ENCODE measurements at places on chromosomes 7 and 10.

- no peak for DNase-seq
Observed at GRCh38 chr10:129531969-129532660, 65.1 kb downstream of the MGMT start.

GRCh38 chr7:154881526-154881925 lies 121.4 kb downstream of the PAXIP1 start:
- no peak for DNase-seq

DNA sequence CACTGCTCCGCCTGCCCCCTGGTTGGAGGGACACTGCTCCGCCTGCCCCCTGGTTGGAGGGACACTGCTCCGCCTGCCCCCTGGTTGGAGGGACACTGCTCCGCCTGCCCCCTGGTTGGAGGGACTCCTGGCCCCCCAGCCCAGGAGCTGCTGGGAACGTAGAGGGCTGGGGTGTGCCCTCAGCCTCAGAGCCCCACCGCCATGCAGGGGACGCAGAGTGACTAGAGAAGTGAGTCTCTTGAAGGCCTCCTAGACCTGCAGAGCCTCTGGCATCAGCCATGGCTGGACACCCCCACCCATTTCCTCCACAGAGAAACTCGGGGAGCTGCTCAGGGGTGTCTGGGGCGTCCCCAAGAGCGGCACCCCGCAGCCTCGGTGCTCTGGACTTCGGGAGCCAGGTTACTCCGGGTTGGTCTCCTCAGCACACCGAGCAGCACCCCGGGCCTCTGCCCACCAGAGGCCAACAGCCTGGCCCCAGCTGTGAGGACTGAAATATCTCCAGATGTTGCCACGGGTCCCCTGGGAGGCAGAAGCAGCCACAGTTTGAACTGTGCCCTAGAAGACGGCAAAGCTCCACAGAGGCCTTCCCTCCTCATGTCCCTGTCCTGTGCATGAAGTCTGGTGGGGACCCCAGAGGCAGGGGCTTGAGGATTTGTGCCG lies 191.9 kb downstream of the ELFN1 start:
- DNase-seq = no peak

DNA sequence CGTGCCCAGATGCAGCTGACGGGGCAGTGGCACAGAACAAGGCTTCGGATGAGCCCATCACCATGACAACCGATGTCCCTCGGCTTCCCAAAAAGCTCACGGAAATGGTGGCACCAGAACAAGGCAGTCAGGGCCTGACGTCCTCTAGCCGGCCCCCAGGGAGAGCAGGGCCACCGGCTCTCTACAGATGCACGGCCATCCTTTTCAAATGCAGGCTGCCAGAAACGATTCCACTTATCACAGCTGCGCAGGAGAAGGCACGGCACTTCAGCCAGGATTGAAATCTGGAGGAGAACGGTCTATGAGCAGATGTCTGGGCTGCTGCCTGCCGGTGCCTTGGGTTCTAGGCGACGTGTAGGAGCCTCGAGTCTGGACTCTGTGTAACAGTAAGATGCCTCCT lies 223.8 kb downstream of the ZMYND11 start:
- no peak for DNase-seq

GRCh38 chr10:86782701-86783418 lies 26.4 kb downstream of the BMPR1A start:
- DNase-seq = no peak

- no peak for DNase-seq
Observed at GRCh38 chr10:46068117-46068516, 22.0 kb upstream of the MSMB start.

GRCh38 chr10:31705136-31705535 lies 223.5 kb downstream of the ARHGAP12 start:
- no peak for DNase-seq

DNA sequence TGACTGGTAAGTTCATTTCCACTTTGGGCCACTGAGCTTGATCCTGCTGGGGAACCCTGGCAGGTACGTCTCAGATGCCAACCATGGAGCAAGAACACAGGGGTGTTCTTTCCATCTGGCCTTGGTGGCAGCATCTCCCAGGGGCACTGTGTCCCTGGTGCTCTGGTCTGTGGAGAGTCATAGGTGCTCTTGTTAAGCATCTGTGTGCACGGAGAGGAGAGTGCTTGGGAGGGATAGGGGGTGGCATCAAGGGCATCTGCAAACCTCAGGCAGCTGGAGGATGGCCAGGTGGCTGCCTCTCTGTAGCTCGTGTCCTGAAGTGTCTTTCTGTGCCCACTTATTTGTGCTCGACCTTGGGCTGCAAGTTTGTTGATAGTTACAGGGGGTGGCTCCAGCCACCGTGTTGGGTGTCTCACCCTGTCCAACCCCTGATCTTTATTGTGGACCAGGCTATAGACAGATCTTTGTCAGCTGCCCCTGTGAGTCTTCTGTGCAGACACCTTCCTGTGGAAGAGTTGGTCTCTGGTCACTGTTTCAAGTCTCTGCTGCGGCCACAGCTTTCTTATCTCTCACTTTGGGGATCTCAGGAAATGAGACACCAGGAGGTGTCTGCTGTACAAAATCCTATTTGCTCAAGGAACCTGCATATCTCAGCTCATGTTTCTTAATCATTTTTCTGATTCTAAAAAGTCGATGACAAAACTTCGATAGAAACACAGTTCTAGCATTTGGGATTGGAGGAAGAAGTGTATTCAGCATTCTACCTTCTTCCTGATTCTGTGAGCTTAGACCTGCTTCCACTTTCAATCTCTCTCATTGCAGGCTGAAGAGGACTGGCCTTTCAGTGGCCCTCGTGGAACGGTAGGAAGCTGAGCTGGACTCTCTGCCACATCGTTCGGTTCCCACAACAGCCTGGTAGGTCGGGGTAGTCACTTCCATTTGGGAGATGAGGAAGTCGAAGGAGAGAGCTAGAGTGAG lies 17.2 kb upstream of the GIMAP8 start:
- DNase-seq = no peak

DNA sequence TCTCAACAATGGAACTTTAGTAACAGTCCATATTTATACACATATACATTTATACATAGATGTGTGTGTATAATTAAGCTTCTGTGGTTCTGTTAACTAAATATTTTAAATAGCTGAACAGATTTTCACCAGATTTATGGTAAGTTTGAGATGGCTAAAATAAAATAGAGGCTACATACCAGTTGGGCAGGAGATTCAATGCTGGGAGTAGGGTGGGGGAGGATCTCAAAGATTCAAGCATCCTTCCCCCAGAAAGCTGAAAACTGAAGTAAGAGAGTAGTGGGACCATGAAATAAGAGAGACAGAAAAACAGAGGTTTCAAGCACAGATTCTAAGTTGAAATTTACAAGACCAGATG lies 14.0 kb downstream of the LRRC17 start:
- no peak for DNase-seq

GRCh38 chr7:7272294-7272693 lies 90.0 kb downstream of the C1GALT1 start:
- DNase-seq = no peak

DNA sequence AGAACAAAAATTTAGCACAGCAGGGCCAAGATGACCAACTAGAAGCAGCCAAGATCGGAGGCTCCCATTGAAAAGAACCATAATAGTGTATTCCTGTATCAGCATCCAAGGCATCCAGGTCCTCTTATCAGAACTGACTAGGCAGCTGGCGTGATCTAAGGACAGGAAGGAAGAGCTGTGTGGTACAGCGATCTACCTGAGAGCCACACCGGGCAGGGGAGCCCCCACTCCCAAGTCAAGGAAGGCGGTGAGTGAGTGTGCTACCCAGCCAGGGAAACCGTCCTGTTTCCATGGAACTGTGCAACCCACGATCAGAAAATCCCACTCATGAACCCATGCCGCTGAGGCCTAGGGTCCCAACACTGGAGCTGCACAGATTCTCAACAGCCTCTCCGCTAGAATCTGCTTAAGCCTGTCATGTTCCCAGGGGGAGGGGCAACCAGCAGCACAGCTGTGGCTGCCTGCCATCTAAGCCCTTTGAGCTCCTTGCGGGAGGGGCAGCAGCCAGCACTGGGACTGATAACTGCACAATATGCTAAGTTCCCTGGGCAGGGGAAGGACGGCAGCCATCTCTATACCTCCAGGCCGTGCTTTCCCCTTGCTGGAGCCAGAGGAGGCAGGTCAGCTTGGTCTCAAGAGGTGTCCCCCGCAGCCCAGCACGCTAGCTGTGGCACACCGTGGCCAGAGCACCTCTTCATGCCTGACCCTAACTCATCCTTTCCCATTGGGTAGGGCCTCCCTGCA lies 213.0 kb upstream of the SMIM30 start:
- DNase-seq = no peak

- no peak for DNase-seq
Observed at GRCh38 chr10:34190580-34190979, 624.5 kb downstream of the PARD3 start.

DNA sequence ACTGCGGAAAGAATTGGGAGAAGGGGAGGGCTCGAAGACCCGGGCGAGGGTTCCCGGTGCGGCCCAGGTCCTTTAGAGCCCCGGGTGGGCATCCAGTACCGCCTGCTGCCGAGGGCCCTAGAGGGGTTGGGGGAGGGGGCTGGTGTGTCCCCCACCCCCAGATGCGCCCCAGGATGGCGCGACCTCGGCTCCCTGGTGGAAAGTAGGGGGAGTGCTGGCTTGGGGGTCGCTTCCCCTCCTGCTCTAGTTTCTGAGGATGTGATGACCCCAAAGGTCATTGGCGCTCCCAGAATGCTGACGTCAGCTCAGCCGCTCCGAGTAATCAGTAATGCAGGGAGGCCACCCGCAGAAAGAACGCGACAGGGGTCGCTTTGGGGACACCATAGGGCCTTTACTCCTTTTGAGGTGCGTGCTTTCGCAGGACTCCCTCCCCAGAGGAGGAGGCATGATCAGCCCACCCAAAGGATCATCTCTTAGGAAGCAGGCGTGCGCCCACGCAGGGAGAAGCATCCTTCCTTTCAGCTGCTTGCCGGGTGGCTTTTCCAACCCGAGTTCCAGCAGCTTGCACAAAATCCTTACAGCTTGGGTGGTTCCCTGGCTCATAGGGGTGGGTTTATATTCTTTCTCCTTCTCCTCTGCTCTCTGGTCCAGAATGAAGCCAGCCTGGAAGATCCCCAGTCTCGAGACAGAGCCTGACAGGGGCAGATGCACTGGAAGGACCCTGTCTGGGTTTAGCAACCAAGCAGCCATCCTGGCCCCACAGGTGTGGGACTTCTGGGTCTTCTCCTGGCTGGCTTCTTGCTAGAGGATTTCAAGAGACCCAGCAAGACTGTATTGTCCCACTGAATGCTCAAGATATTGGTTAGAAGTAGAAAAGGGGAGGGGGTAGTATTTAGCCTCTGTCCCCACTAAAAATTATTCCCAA lies 1.3 kb upstream of the PRKAG2 start:
- no peak for DNase-seq

GRCh38 chr7:127976738-127977120 lies 54.5 kb downstream of the LRRC4 start:
- no peak for DNase-seq

- DNase-seq = no peak
Observed at GRCh38 chr10:6988654-6989053, 408.6 kb upstream of the PRKCQ start.

GRCh38 chr7:38321050-38321449 lies 47.6 kb upstream of the TARP start:
- DNase-seq = no peak

DNA sequence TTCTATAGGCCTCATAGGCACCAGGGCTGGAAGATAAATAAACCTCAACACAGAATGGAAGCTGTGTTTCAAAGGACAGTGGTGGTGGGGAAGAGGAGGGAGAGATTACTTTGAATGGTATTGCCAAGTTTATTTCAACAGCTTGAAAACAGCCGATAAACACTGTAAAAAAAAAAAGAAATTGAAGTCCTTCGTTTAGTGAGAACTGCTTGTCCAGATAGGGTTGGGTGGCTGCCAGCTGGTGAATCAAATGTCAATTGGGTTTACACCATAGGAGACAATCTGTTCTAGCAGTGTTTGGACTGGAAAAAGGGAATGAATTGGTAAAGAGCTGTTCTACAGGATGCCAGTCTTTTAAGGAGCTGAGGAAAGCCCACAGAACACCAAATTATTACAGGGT lies 254.8 kb downstream of the PHF14 start:
- no peak for DNase-seq

DNA sequence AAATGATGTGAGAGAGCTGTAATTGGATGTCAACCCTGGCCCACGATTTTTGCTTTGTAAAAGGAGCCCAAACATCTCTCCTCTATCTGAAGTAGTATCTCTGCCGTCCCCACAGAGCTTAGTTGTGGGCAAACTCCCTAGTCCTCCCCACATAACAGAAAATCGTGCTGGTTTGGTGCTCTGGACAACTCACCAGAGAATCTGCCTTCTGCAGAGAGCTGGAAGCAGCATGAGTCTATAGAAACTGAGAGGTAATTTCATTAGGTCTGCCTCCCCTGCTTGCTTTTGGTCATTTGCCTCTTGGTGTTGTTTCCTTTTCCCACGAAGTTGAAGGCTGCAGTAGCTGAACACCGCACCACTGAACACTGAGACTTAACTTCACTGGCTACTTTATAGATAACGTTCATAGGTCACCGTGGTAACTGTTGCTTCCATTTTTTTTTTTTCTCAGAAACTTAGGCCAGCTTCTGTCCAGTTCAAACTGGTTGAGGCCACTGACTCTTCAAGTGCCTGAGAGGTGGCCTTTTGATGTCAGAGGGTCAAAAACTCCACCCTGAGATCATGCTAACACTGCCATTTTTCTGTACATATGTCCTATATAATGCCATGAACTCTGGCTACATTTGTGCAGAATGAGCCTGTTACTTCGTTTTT lies 3.3 kb upstream of the CDCA7L start:
- no peak for DNase-seq

DNA sequence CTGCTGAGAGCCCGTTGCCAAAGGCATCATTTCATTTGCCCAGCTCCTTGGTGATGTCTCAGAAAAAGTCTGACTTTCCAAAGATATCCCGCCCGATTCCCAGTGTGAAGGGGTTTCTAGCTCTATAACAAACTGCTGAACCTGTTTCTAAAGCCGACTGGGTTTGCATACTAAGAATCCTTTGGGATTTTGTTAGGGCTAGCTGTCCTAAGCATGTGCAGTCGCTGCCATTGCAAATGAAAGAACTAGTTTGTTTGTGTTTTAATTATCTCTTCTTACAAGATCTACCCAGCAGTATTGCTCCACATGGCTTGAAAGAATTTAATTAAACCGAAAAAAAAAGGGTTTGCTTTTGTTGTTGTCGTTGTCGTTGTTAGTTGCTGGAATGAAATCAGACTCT lies 476.6 kb downstream of the GATA3 start:
- DNase-seq = no peak

Measured in activated effector memory CD4-positive, alpha-beta T cell treated with anti-CD3 and anti-CD28 coated beads, Interleukin-2, amount 50 U/mL, for 16 hours (primary cell).